ENCODE measurements at places on chromosomes 4 and X.
A peak's percentile ranks its signal among the peaks of the same experiment; 100 is the strongest.

- peak; percentile 68 for DNase-seq
Observed at GRCh38 chr4:104967034-104967401, 179.7 kb upstream of the TET2 start.

DNA sequence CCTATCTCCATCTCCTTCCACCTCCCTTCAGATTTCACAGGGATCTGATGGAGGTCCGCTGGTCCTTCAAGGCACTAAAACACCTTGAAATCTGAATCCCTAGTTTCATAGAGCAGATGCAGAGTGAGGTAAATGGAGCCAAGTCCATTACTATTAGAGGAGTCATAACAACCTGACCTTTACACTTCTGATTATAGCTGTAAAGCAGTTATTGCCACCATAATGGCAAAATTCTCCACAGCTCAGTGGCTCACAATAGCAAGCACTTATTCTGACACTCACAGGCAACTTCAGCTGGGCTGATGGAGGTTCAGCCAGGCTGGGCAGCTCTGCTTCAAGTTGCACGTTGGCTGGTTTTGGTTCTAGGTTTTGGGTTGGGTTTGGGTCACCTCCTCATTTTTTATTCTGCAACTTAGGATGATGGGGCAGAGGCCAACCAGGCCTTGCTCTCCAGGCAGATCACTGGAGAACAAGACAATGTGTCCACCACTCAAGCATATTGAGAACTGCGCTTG lies 51.4 kb upstream of the LRAT start:
- no peak for DNase-seq

GRCh38 chr4:139639654-139640053 lies 26.0 kb upstream of the MGST2 start:
- no peak for DNase-seq

DNA sequence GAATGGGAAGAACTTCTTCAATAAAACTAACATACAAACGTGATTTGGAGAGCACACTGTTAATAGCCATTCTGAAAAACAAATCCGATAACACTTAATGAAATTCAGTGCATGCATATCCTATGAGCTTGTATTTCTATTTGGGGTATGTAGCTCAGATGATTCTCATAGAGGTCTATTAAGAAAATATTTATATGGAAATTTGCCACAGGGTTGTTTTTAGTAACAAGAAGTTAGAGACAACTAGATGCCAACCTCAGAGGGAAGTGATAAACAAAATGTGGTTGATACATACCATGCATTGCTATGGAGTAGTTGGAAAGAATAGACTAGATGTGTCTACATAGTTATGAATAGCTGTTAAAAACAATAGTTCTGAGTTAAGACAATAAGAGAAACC lies 395.8 kb upstream of the MAGEB18 start:
- DNase-seq = no peak

DNA sequence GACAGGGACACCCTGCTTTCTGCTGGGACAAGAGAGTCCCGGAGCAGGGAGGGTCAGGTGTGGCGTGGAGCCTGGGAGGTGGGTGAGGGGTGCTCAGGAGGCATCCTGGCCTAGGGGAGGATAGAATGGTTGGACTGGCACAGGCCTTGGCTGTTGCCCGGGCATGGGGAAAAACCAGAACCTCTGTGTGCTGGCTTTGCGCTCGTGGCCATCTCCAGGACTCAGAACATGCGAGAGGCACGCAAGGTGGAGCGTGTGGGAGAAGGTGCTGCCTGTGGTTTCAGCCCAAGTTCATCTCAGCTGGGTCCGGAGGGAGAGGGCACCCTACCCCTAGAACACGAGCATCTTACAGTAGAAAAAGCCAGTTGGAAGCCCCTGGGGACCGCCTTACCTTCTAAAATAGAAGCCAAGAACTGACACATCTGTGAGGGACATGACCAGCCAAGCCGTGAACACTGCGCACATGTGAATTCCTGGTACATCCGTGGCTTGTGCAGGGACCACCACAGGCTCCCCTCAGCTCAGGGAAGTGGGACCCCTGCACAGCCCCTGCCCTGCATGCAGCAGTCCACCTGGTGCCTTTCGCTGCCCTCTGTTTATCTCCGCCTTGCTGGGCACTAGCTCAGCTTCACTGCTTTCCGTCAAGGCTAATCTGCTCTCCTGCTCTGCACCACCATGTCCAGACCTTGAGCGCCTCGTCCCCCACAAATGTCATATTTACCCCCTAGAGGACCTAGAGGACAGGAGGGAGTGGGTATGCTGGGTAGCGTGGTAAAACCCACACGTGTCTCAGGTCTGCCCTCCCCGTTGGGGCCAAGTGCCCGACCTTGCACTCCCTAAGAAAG lies 13.5 kb downstream of the MSANTD1 start:
- DNase-seq = no peak

- no peak for DNase-seq
Observed at GRCh38 chrX:143683486-143683885, 37.1 kb downstream of the SPANXN2 start.

DNA sequence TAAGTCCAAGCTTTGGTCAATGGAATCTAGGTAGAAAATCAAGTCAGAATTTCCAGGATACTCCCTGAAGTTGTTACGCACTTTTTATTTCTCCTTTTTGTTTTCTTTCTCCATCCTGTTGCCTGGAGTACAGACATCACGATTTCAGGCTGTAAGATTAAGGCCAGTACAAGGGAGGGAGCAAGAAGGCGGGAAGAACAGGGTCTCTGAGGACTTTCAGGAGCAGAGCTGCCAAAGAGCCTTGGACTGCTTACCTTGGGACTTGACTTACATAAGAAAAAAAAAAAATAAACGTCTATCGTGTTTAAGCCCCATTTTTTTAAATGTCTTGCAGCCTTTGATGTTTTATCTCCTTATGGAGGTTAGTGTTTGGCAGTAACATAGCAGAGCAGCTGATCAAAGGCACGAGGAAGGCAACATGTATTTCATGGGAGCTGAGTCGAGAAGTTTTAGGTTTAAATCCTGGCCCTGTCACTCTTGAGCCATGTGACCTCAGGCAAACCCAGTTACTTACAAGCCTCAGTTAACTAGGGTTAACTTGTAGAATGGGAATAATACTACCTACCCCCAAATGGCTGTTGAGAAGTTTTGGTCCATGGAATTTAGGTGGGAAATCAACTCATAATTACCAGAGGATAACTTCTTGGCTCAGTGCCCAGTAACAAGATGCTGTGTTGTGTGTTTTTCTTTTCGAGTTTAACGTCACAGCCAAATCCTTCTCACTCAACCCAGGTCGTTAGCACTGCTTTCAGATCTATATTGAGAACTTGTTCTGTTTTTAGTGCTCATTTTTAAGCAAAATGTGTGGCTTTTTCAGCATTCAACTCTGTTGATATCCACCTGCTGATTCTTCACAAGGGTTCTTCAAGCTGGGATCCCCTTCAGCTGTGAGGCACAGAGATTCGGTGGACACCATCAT lies 106.8 kb downstream of the CLNK start:
- DNase-seq = no peak

DNA sequence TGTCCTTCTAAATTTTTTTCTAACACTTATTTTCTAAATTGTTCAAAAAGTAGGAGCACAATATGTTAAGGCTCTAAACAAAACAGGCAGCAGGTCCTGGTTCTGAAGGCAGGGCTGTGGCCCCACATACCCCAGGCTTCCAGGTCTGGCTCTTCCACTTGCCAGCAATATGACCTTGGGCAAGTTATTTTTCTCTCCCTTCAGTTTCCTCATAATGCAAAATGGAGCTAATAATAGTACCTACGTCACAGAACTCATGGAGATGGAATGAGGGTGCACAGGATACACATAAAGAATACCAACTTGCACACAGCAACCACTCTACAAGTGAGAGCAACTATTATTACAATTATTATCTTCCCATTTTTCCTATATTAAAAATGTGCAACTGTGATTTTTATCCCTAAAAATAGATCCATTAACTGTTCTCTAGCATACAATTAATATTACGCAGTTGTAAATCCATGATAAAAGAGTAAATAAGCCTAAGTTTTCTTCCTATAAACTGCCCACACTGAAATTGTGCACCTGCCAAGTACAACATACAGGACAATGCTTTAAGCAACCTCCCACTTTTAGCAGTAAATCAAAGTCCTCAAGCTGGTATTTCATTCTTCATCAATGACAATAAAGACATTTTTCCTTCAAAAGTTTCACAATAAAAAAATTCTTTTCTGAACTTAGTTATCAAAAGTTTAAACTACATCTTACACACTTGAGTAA lies 27.0 kb downstream of the OTUD4 start:
- DNase-seq = no peak

- DNase-seq = no peak
Observed at GRCh38 chr4:78179196-78179595, 122.1 kb downstream of the FRAS1 start.

DNA sequence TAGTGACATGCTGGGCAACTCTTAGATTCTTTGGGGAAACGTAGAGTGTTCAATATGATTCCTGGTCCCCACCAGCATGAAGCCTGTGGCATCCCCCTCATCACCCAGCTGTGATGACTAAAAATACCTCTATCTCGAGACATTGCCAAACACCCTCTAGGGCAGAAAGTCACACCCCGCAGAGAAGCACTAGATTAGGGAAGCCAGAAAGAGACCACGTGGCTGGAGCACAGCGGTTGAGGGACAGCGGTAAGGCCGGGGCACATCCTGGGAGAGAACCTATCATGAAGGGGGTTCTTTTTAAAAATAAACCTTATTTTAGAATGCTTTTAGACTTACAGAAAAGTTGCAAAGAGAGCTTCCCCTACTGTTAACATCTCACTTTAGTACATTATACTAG lies 11.0 kb downstream of the FAT1 start:
- DNase-seq = no peak

GRCh38 chrX:36983831-36984230 lies 24.3 kb upstream of the FAM47C start:
- DNase-seq = no peak

Data from suppressor macrophage treated with lipopolysaccharide for 1 hour (primary cell).